Effector memory CD8-positive, alpha-beta T cell (primary cell): ENCODE measurements at places on chromosomes 13 and 19.

GRCh38 chr13:60112771-60113170, 51.0 kb downstream of the DIAPH3 start:
- DNase-seq = no peak

DNA sequence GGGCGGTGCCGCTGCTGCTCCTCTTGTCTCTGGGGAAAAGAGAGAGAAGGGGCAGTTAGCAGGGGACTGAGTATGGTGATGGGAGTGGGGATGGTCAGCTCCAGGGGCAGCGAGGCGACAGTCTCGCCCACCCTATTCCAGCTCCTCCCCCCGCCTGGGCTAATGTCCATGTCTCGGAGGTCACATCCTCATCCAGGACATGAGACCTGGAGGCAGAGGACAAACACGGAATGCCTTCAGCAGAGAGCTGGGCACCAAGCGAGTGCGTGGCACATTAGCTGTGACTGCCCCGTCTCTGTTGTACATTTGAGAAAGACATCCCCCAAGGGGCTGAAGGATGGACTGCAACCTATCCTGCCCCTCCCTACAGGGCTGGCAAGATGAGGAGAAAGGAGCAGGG, 9.1 kb downstream of the BBC3 start:
- no peak for DNase-seq

DNA sequence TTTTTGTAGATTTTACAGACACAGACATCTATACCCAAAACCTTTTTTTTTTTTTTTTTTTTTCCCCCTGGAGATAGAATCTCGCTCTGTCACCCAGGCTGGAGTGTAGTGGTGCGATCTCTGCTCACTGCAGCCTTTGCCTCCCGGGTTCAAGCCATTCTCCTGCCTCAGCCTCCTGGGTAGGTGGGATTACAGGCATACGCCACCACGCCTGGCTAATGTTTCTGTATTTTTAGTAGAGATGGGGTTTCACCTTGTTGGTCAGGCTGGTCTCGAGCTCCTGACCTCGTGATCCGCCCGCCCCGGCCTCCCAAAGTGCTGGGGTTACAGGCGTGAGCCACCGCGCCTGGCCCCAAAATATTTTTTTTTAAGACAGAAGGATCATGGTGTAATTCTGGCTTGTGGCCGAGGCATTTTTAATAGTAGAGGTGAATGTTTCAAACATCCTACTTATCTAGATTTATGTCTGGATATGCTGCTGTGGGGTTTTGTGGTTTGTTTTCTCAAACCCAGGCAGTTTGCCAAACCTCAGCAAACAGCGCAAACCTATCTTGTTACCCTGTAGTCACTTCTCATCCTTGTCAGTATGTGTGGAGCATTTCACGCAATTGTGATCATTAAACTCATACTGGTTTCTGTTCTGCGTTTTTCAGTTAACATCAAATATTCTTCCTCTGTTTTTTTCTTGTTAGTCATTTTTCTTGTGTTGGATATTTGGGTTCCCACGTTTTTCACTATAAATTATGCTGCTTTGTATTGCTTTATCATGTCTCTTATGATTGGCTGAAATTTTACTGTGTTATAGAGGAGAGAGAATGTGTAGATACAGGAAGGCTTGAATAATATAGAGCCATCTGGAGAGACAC, 36.2 kb upstream of the GARRE1 start:
- peak; percentile 64 for DNase-seq

- no peak for DNase-seq
Observed at GRCh38 chr13:24005755-24006281, 108.5 kb upstream of the C1QTNF9B start.

DNA sequence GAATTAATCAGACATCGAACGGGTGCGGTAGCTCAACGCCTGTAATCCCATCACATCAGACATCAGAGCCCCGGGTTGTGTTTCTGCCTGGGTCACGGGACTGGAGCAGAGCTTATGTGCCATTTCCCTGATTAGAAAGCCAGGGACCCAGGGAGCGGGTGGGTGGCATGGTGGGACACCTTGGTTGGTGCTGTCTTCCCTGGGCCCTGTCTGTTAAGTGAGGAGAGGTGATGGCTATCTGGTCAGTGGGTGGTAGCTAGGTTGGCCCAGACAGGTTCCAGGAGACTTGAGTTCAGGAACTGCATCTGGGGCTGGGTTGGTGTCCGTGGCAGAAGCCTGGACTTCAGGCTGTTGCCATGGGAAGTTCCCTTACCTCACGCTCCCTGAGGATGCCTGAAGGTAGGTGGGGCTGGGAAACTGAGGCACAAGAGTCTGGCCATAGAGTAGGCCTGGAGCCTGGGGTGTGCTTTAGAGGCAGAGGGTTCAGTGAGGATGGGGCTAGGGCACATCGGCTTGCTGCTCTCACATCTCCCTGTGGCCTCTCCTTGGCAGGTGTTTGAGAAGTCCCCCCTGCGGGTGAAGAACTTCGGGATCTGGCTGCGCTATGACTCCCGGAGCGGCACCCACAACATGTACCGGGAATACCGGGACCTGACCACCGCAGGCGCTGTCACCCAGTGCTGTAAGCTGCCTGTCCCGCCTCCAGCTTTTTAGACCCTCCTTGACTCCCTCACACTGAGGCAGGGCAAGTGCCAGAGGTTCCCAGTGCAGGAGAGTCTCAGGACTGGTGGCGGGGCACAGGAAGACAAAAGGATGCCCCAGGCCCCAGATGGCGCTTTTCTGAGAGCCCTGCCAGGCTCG, 2.1 kb downstream of the RPL18A start:
- DNase-seq = no peak

DNA sequence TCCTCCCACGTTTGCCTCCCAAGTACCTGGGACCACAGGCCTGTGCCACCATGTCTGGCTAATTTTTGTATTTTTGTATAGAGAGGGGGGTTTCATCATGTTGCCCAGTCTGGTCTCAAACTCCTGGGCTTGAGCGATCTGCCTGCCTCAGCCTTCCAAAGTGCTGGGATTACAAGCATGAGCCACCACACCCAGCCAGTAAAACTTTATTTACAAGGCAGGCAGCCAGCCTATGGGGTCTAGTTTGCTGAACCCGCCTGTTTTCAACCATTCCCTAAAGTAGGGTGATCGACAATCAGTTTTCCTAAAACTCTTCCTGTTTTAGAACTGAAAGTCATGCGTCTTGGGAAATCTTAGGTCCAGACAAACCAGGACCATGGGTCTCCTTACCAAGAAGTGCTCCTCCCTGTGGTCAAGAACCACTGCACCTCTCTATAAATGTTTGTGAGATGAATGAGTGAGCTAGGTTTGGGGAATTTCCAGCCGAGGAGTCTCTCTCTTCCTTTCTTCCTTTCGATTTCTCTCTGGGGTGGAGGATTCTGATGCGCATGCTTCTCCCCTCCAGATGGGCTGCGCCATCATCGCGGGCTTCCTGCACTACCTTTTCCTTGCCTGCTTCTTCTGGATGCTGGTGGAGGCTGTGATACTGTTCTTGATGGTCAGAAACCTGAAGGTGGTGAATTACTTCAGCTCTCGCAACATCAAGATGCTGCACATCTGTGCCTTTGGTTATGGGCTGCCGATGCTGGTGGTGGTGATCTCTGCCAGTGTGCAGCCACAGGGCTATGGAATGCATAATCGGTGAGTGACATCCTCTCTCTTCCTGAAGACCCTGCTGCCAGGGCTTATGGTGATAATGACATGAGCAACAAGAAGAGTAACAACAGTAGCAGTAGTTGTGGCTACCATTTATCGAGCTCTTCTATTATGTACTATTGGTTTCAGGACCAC, 38.7 kb downstream of the ADGRE1 start:
- no peak for DNase-seq

- DNase-seq = no peak
Observed at GRCh38 chr19:10018263-10018662, 5.0 kb downstream of the RDH8 start.

GRCh38 chr13:94660695-94661326, 51.5 kb downstream of the SOX21 start:
- DNase-seq = no peak

DNA sequence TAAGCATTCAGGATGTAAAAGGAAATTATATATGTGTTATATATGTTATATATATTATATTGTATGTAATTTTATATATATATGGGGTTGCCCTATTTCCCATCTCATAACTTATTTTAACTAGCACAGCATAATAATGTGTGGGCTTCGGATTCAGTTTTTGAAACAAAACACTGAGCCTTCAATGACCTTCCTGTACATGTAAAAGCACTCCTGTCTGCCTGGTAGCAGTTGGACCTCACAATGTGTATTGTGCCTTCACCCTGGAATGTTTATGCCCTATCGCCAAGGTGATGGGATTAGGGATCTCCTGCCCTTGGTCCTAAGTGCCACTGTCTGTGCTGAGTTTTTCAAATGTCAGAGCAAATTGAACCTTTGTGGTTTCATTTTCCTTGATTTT, 968.8 kb downstream of the TUBA3C start:
- no peak for DNase-seq

GRCh38 chr13:89454681-89455080, 1783.5 kb downstream of the SLITRK5 start:
- no peak for DNase-seq

GRCh38 chr19:38921420-38922274, 8.9 kb downstream of the SARS2 start:
- DNase-seq = no peak

DNA sequence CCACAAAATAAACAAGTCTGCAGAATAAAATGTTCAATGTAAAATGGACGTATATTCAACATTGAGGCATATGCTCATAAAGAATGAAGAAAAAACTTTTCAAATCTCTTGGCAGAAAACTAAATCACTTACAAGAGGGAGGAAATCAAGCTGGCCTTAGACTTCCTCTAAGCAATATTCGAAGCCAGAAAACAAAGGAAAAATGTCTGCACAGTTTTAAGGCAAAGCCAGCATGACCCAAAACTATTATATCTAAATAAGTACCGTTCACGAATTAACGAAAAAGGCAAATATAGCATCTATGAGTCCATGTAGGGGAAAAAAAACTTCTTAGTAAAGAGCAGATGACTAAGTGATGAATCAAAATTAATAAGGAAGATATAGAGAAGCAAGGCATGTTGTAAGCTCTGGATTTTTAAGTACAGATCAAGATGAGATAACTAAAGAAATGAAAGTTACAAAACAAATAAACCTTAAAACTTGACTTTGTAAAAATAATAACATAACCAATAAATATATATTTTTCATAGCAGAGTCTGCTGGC, 101.3 kb downstream of the KCNRG start:
- no peak for DNase-seq

GRCh38 chr13:101579281-101579802, 126.9 kb downstream of the ITGBL1 start:
- no peak for DNase-seq

DNA sequence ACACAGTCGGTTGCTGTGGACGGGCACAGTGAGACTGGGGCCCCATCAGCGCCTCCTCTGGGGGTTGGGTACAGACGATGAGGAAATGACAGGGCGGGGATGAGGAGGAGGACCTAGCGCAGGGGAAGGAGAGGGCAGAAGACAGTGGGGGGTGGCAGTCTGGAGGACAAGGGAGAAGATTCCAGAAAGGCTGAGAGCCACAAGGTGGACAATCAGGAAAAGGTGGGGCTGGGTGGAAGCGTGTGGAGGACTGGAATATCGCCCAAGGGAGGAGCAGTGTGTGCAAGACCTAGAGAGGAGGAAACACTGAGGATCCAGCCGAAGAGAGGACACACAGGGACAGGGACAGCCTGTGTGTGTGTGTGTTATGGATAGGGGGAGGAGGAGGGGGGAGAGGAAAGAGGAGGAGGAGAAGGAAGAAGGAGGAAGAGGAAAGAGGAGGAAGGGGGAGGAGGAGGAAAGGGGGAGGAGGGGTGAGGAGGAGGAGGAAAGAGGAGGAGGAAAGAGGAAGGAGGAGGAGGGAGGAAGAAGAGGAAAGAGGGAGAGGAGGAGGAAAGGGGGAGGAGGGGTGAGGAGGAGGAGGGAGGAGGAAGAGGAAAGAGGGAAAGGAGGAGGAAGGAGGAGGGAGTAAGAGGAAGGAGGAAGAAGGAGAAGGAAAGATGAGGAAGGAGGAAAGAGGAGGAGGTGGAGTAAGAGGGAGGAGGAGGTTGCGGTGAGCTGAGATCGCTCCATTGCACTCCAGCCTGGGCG, 15.8 kb upstream of the GARIN5A start:
- DNase-seq = no peak

- DNase-seq = no peak
Observed at GRCh38 chr19:31146015-31146414, 203.2 kb downstream of the TSHZ3 start.

GRCh38 chr19:3179739-3180293, 1.2 kb downstream of the S1PR4 start:
- no peak for DNase-seq

GRCh38 chr13:51435002-51435578, 17.7 kb downstream of the INTS6 start:
- no peak for DNase-seq

GRCh38 chr13:109840201-109840892, 54.0 kb upstream of the IRS2 start:
- no peak for DNase-seq

- DNase-seq = no peak
Observed at GRCh38 chr19:52567921-52568320, 2.2 kb upstream of the ZNF701 start.

DNA sequence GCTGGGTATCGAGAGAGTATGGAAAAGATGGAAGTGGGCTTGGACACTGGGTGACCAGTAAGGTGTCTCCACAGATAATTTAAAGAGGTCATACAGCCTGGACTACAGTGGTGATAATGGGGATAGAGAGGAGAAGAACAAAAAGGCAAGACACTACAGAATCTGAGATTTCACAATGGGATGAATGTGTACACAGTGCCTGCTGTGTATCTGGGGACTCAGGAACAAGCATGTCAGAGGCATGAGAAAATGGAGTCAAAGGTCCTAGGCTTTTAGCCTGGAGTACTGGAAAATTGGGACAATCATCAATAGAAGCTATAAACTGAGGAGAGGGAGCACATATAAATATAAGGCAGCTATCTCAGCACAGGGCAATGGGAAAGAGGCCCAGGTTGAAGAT, 69.4 kb downstream of the TSC22D1 start:
- no peak for DNase-seq

GRCh38 chr19:36182612-36183244, 30.5 kb upstream of the COX7A1 start:
- DNase-seq = no peak

- DNase-seq = no peak
Observed at GRCh38 chr13:97266332-97266731, 44.2 kb downstream of the MBNL2 start.

DNA sequence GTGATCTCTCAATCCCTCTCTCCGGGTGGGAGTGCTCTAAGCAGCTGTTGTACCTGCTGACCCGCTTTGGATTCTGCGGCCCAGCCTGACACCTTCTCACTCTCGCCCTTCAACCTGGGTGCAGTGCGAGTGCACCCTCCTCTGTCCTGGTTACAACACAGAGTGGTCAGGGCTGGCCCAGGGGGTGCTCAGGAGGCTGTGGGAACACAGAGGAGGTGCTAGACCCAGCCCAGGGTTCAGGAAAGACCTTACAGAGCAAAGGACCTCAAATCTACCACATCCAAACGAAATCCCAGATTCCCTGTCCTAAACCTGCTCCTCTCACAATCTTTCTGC, 23.7 kb downstream of the ZNF175 start:
- no peak for DNase-seq
